NCI-H187 treated with DMSO at 0.1 percent for 48 hours (cell line): ENCODE measurements at places on chromosomes 13 and 19.

DNA sequence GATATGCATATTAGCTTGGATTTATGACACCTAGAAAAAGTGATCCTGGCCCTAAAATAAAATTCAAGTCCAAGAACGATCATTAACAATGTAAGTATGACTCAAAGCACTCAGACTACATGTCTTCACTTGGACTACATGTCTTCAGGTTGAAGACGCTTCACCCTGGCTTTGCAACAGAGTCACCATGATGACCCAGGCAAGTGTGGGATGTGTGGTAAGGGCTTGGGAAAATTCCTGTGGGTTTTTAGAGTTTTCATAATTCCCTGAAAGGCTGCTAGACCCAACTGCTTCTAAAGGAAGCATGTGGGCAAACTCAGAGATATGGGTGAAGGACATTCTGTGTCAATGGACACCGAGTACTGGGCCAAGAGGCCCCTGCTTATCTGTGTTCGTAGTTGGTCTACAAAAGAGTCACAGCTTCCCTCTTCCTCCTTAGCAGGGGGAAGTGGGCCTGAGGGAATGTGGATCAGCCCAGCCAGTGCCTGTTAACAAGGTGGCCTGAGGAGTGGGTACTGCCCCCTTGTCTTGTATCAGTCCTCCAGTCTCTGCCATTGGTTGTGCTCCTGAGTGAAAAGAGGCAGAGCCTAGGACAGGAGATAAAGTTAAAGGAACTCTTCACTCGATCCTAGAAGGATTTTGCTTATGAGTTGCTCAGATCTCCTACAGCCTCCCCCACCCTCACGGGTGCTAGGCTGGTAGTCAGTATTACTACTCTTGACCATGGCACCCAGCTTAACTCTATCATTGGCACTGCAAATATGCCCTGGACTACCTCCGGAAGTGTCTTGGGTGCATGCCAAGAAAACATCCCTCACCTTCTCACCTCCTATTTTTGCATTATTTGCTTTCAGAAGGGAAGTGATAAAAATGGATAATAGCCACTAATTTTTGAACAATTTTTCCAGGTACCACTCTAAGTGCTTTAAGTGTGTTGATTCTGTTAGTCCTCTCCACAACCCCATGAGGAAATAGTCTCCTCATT lies 406.3 kb downstream of the COG6 start:
- no peak for DNase-seq

DNA sequence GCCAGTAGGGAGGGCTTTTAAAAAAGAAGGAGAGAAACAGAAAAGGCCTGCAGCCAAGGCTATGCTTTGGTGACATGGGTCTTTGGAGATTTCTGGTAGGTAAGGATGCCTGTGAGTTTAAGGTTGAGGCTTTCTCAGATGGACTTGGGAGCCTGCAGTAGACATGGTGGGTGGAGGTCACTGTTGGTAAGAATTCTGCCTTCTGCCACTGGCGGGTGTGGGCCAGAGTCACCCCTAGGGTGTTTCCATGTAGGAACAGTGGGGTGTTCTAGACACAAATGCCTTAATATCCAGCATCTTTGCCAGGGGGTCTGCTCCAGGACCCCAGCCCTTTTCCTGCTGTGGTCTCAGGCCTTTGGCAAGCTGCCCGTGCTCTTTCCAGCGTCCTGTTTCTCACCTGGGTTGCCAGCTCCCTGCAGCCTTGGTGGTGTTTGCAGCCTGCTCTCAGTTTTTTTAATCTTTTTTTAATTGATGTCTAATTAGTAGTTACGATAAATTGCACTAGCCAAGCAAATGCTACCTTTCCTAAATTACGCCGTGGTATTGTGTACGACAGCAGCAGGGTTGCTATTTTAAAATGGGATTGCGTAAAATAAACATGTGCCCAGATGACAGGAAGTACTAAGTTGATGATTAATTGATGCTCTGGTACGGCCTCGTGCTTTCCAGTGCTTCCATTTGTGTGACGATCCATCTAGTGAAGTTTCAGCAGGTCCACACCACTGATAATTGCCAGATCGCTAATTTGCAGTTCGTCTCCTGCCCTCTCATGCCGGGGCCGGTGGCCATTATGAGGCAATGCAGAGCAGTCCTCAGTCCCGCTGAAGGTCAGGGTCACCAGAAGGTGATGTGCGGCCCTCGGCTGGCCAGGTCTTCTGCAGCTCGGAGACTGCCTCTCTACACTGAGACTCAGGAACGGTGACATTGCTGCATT lies 35.3 kb upstream of the NPAS1 start:
- no peak for DNase-seq

GRCh38 chr19:47507924-47508553 lies 6.8 kb downstream of the NAPA start:
- no peak for DNase-seq

GRCh38 chr19:1166872-1167573 lies 7.0 kb downstream of the SBNO2 start:
- no peak for DNase-seq

DNA sequence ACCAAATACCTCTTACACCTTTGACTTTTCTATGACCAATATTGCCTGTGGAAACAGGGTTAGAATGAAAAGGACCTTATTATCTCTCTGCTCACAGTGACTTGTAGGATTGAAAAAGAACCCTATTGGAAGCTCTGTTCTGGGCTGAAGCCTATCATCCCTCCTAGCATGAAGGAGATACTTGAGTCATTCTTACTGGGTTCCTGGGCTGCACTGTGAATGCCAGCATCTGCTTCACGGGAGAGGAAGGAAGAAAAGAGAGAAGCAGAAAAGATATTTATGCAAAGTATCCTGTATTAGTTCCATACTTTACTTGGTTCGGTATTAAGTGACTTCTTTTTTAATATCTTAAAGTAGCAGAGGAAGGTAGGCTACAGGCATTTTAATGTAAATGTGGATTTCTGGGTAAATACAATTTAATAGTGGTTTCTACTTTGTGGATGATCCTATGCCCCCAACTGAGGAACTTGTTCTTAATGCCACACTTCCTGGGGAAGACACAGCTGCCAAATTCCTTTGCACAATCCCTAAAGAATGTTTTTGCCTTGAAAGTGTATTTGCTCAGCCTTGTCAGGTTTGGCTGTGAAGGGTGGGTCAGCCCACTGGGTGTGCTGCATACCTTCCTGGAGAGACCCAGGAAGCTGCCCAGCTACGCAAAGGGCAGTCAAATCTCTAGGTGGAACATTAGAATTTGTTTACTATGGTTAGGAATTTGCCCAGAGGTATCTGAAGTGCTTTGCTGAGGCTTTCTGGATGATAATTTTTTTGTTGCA lies 13.7 kb upstream of the SCEL start:
- DNase-seq: no peak

DNA sequence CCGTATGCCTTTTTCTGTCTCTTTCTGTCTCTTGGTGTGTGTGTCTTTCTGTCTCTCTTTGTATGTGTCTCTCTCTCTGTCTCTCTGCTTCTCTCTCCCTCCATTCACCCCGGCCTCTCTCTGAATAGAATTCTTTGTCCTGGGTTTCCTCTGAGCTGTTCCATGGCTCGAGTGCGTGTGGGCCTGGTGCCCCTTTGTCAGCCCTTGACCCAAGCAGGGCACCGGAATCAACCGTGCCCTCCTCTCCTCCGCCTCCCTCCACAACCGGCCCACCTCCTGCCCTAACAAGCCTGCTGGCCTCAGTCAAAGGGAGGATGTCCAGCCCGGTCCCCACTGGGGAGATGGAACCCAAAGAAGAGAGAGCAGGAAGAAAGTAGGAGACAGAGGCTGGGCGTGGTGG lies 3.2 kb downstream of the AXL start:
- no peak for DNase-seq

DNA sequence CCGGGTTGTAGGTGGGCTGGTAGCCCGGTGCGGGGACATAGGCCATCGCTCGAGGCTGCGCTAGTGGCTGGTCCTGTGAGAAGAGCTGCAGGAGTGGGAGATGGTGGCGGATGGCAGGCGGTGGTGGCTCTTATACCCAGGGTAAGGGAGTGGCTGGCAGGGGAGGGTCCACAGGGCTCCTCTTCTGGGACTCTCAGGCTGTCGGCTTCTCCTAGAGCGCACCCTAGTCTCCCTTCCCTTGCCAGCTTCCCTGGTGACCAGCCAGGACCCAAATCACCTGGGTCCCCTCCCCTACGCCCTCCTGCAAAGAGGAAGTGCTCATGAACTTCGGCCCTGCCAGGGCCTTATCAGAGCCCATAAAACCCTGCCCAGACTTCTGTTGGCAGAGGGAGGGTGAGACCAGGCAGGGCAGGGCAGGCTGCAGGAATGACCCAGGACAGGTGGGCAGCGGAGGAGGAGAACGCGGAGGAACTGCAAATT lies at the start of gene LGALS4:
LGALS4 (minus strand) TSS at position 105 of the 480 bp plus-strand sequence; CDS start at position 46, 59 bp downstream.
- DNase-seq: no peak

DNA sequence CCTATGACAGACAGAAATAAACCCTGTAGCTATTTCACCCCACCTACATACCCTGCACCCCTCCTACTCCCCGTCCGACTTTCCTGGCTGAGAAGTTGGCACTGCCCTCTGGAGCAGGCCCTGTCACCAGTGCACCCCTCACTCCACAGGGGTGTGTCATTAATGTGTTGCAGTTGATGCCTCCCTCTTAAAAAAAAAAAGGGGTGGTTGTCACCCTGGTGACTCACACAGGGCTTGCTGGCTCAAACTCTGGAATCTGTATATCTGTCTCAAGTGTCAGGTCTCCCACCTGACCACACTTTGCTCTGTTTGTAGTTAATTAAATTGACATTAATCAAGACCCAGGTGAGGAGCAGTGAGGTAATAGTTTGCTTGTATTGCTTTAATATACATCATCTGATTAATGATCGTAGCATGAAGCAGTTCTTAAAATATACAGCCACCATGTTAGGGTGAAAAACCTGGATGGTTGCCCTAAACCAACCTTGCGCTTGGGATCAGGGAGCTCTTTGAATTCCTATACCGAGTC lies 2.0 kb upstream of the GATAD2A start:
- DNase-seq: no peak

GRCh38 chr19:35642798-35643254 lies 1.3 kb downstream of the ETV2 start:
- no peak for DNase-seq

GRCh38 chr19:38932425-38933179 lies 1.9 kb downstream of the MRPS12 start:
- no peak for DNase-seq

- no peak for DNase-seq
Measured at GRCh38 chr19:1261798-1262622, 7.1 kb upstream of the CIRBP start.
